ENCODE measurements at places on chromosomes 6 and 20. TPM values are rescaled to one million over a fixed set of nuclear protein-coding genes. Genes with fewer than 3 reads are reported as not detected.

The FNDC1 gene
- 1.7 TPM for total RNA-seq

The AKAP7 gene
- total RNA-seq: 4.0 TPM

The AP5S1 gene
- total RNA-seq: 23.3 TPM

The GHRH gene
- not detected for total RNA-seq

The DLK2 gene
- total RNA-seq: not detected

The RSPH4A gene
- not detected for total RNA-seq

The UBE2C gene
- total RNA-seq: 10.7 TPM

The ADGRF4 gene
- total RNA-seq: 0.94 TPM

The CLPSL1 gene
- not detected for total RNA-seq

The ULBP3 gene
- total RNA-seq: 3.0 TPM

The OLIG3 gene
- not detected for total RNA-seq

The NINL gene
- total RNA-seq: 9.4 TPM

The SNX21 gene
- 101 TPM for total RNA-seq

The PAK5 gene
- not detected for total RNA-seq

The C20orf202 gene
- total RNA-seq: not detected

The GSTA2 gene
- not detected for total RNA-seq

The TSPO2 gene
- not detected for total RNA-seq

The ARHGAP40 gene
- not detected for total RNA-seq

The PI16 gene
- total RNA-seq: not detected

The BYSL gene
- 9.5 TPM for total RNA-seq

The CCN2 gene
- total RNA-seq: 137 TPM

The TSBP1 gene
- not detected for total RNA-seq

The SAMD10 gene
- not detected for total RNA-seq

The MMP24 gene
- total RNA-seq: 0.06 TPM

The CLIC5 gene
- 0.25 TPM for total RNA-seq

The TREM2 gene
- not detected for total RNA-seq

The DYNLT2 gene
- 0.49 TPM for total RNA-seq

The MUC22 gene
- total RNA-seq: not detected

The RBM24 gene
- total RNA-seq: not detected

The CYP24A1 gene
- not detected for total RNA-seq

The RIOK1 gene
- 12.9 TPM for total RNA-seq

The SDC4 gene
- 65.5 TPM for total RNA-seq

The CTAGE9 gene
- not detected for total RNA-seq

The TP53INP2 gene
- 7.2 TPM for total RNA-seq

The CRISP3 gene
- total RNA-seq: not detected

The ADAM33 gene
- 14.1 TPM for total RNA-seq

The FAM209B gene
- total RNA-seq: not detected

The NCOA5 gene
- 20.2 TPM for total RNA-seq

All from cardiac ventricle fibroblast (primary cell).